ENCODE measurements at places on chromosomes 16 and 17. TPM values are rescaled to one million over a fixed set of nuclear protein-coding genes. Genes with fewer than 3 reads are reported as not detected.
A peak's percentile ranks its signal among the peaks of the same experiment; 100 is the strongest.

The STX1B gene
- total RNA-seq, result 0.92 TPM

The CISD3 gene
- 4.4 TPM for total RNA-seq

- DNase-seq, result no peak
Observed at GRCh38 chr16:54289242-54289944, 2.8 kb upstream of the IRX3 start.

DNA sequence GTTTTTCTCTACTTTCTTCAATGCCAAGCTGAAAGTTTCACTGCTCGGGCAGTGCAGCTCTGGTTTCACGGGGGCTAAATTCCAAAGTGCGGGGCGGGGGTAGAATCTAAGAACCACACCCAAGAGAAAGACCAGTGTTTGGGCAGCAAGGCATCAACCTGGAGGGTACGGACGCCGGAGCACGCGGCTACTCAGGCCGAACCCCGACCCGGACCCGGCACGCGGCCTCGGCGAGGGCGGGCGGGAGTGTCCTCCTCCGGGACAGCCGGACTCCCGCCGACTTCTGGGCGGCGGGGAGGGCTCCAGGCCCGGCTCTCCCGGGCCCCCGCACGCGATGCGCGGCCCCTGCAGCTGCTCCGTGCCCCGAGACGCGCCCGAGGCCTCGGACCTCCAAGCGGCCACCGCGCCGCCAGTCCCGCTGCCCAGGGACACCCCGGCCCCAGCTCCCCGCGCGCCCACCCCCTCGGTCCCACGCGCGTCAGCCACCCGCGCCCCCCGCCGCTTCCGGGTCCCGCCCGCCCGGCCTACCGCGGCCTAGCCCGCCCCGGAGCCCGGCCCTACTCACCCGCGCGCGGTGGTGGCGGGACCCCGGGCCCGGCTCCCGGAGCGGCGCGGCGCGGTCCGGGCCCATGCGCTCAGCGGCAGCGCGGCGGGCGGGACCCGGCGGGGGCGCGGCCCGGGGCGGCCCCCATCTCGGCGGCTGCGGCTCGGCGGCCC, 561 bp downstream of the AXIN1 start:
- DNase-seq, result peak; percentile 45

GRCh38 chr17:38604479-38605403, 1.0 kb downstream of the SRCIN1 start:
- peak; percentile 37 for DNase-seq

GRCh38 chr16:21663889-21664647, at the start of gene OTOA:
OTOA (plus strand) TSS chr16:21663968; CDS start chr16:21678515, 14,547 bp downstream.
- no peak for DNase-seq

DNA sequence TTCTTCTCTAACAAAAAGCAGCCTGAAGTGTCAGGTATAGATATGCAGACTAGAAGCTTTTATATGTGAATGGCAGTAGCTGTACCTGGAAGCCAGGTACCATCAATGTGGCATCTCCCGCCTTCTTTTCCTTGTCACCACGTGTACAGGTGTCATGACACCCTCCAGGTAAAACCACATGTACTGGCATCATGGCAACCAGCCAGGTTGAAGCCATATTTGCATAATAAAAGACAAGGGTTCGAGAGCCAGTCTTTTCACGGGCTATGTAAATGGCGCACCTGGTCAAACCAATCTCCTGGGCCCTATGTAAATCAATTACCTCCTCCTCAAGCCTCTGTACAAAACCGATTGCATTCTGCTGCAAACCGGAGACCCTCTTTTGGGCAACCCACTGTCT, 541.3 kb downstream of the CDH11 start:
- DNase-seq, result no peak

DNA sequence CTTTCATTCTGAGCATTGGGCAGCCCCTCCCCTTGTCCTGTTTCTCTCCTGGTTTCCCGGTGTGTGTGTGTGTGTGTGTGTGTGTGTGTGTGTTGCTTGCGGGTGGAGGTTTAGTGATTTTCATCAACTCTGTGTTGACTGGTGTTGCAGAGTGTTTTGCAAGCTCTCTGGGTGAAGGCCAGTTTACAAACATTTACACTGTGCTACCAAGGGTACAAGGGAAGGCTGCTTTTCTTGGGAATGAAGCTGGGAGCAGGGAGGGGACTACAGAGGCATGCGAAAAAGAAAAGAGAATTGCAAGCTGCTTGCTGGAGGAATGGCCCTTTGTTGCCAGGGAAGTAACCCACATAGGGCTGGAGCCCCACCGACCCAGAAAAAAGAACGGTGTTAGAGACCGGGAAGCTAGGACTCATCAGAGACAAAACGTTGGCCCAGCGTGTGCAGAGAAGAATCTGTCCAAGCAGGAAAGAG, 29.6 kb downstream of the HS3ST3B1 start:
- peak; percentile 35 for DNase-seq

DNA sequence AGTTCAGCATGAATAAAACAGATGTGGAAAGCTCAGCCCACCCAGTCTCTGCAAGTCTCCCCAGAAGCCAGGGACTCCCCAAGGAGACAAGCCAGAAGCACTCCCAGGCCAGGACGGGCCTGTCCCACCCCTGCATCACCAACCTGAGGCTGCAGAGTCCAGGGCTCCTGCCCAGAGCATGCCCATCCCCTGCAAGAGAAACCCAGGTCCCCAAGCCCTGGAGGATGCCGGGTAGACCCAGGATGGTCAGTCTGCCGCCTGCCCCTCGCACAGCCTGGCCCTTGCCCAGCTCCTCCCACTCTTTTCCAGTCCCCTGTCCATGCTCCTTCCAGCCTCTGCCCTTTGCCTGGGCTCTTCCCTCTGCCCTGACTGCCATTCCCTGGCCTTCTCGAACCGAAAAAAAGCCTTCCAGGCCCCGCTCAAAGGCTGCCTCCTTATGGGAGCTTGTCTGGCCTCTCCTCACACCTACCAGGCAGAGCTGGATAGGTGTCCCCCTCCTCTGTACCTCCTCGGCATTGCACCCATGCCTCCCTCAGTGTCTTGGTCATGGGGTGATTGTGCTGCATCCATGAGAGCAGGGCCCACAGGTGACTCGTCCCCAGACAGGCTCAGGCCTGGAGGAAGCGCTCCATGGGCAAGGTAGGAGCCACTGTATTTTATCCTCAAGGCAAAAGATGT, 44.8 kb downstream of the BEAN1 start:
- no peak for DNase-seq

The GNAO1 gene
- 3.9 TPM for total RNA-seq

DNA sequence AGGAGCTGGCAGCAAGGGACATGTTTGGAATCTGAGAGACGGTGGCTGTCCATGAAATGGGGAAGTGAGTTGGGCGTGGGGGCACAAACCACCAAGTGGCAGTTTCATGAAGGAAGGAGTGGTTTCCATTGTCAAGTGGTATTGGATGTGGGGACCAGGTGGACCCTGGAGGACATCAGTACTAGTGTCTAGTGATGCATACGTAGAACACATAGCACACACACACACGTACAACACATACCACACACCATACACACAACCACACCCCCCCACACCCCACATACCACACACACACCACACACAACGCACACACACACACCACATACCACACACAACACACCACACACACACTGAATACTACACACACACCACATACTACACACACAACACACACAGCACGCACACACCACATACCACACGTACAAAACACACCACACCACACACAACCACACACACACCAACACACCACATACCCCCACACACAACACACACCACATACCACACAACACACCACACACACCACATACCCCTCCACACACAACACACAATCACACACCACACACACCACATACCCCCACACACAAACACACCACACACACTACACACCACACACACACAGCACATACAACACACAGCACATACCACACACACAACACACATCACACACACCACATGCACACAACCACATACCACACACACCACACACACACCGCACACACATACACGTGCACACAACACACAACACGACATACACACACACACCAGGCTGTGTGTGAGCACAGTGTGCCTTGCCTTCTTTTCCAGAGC, 41.1 kb upstream of the GSE1 start:
- no peak for DNase-seq

DNA sequence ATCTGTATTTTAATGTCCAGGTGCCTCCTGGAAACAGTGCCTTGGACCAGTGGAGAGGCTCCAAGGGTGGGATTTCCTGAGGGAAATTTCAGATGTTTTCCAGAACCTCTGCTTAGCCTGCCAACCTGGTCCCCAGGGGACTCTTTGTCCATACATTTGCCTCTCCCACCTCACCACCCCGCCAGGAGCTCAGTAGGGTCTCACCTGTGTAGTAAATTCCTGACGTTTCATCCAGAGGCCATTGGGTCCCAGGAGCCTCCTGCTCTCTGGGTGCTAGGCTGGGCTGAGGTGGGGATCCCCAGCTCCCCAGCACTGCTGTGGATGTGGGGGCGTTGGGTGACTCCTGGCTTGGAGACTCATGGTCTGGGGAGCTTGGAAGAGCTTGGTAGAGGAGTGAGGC, 2.7 kb downstream of the NLRP1 start:
- DNase-seq, result no peak

DNA sequence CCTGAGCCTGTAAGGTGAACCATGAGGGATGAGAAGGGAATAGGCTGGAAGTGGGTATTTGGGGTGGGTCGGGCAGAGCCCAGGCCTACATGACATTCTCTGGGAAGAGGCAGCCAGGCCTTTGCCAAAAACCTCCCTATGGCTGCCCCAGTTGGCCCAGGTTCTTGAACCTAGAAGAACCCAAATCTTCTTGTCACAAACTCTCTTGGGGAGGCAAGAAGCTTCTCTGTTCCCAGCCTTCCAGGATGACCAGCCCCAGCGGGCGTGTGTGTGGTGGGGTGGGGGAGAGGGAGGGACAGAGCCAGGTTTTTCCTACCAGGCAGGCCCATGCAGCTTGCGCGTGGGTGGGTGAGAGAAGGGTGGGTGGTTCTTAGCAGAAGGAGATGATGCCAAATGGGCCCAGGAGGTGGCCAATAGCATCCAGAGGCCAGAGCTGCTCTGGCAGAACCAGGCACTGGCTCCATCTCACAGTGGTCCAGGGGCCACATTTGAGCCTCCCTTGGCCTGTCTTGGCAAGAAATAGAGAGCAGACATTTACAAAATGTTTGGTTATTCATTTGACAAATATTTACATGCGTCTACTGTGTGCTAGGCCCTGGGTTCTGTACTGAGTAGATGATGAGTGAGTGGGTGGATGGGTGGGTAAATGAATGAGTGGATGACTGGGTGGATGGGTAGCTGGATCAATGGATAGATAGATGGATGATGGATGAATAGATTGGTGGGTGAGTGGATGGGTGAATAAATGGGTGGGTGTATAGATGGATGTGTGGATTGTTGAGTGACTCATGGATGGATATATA, 44.3 kb upstream of the PLCG2 start:
- DNase-seq, result no peak

DNA sequence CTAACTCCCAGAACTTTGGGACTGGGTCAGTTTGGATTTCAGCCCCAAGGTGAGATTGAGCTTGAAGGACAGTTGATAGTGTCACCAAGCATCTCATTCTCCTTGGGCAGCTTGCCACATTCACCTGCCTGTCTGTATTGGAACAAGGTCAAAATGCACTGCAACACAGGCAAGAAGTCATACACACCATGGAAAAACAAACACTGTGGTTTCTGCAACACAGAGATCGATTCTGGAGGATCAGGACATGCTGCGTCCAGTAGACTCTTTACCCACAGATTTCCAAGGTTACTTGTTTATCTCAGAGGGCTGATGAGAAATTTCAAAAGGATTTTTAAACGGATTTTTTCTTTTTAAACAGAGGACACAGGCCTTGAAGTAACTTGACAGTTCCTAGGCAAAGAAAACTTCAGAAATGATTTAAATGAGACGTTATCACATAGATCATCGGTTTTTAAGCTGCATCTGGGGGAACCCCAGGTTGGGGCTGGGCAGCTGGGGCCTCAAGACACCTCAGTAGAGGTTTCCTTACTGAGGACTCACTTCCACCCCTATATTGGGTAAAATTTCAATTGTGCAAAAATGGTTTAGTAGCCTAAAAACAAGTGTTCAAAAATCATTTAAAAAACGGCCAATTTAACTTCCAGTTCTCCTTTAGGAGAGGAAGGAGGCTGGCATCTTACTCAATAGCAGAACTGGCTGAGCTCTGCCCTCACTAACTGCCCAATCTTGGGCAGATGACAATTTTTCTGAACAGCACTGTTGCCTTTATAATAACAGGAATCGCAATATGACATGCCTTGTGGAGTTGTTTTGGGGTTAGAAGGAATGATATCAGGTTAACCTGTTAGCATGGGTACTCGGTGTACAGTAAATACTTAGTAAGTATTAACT, 299.3 kb downstream of the XYLT1 start:
- no peak for DNase-seq

The OR3A3 gene
- total RNA-seq, result not detected

The KRT25 gene
- total RNA-seq, result not detected

The TTLL6 gene
- total RNA-seq, result not detected

DNA sequence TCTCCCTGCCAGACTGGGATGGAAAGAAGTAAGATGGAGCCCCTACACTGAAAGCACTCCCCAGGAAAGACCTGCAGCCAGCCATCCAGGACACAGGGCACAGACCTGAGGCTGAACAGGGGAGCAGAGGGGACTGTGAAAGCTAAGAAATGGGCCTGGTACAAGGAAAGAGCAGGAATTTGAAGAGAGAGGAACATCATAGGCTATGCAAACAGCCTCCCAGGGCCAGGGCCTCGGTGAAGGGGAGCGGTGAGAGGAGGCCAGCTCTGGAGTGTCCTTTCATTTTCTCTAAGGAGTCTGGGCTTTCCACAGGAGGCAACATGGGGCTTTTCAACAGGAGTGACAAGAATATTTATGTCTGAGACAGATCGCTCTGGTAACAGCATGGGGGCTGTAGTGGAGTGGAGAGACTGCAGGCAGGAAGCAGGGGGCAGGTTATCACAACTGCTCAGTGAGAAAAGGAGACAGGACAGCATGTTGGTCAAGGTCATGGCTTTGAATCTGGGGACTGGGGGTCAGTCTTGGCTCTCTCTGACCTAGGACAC, 50.1 kb downstream of the TOM1L2 start:
- DNase-seq, result no peak

DNA sequence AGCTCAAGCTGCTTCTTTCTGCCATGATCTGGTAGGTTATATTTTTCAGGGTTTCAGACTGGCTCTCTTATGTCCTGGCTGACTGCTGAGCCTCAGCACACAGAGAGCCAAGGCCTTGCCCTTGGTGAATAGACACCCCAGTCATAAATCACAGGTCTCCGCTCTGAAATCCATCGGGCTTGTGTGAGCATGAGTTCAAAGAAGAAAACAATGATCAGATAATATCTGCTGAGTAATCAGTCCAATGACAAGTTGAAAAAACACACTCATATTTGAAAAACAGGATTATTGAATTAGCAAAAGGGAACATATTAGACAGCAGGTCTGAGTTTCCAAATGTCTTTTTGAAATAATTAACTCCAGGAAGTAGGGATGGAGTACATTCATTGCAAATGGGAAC, 51.1 kb upstream of the NDRG4 start:
- no peak for DNase-seq
